Eye (tissue), 1 donor: ENCODE measurements at places on chromosomes 3 and 15.
A peak's percentile ranks its signal among the peaks of the same experiment; 100 is the strongest.

DNA sequence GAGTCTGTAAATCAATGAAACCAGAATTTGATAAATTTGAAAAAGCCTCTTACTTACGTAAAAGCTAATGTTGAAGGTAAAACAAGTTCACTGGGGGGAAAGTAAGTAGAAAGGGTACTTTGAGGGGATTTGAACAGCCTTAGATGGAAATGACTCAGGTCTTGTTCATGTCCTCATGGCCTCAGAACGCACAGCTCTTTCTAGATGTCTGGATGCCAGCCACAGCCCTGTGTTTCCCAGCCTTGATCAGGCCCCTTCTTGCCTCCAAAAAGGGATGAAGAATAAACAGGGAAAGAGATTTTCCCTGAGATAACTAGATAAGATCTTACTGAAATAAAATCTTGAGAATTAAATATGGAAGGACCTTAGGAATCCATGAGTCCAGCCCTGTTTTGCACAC lies 237.1 kb upstream of the GOLGA6L4 start:
- no peak for DNase-seq

DNA sequence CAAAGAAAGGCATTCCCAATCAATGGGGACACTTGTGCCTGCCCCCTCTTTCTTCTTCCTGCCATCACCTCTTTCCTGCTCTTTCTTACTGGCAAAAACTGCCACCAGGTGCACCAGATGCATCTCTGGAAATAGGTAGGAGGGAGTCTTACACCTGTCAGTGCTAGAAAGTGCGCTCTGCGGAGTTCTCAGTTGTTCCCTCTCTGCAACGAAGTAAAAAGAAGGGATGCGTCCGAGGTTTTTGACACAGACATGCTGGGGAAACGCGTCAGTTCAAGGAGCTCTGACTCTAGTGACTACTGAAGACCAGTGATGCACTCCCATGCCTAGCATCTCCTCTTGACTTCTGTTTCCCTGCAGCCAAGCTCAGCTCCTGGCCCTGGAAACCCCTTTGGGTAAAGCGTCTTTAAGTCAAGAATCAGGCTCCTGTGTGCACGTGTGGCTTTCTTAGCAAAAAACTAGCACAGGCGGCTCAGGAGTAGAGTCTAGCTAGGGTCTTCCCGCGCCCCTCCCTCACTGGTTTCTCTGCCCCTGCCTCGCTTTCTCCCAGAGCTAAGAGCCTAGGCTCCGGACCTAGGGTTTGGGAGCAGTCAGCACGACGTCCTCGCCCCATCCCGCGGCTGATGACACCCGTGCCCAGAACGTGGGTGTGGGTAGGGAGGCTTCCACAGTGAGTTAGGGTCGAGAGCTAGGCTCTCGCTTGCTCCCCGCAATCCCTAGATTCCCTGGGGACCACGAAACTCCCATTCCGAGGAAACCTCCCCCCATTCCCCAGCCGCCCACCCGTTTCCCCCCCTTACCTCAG lies 564 bp upstream of the GRM7 start:
- DNase-seq: peak; percentile 49

DNA sequence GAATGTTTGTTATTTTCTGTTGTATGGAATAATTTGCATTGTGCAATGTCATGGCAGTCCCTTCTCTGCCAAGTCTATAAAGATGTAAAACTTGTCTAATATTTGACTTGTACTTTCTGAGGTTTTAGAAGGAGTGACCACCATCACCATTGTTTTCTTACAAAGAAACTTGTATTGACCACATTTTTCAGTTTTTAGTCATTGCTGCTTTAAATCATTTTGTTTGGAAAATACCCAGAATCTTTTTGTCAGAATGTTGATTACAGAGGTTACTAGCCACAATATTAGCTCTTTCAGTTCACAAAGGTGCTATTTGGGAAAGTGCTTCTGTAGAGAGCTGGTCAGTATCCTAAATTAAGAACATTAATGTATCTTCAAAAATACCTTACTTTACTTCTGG lies 532.4 kb upstream of the GBE1 start:
- no peak for DNase-seq

- no peak for DNase-seq
These were observed 99.4 kb downstream of the RPL39L start for GRCh38 chr3:187039723-187040414.

GRCh38 chr3:45565342-45565741 lies 29.2 kb upstream of the LIMD1 start:
- DNase-seq: no peak

- DNase-seq: no peak
These were observed 83.7 kb downstream of the PLXNA1 start for GRCh38 chr3:127066635-127067034.

DNA sequence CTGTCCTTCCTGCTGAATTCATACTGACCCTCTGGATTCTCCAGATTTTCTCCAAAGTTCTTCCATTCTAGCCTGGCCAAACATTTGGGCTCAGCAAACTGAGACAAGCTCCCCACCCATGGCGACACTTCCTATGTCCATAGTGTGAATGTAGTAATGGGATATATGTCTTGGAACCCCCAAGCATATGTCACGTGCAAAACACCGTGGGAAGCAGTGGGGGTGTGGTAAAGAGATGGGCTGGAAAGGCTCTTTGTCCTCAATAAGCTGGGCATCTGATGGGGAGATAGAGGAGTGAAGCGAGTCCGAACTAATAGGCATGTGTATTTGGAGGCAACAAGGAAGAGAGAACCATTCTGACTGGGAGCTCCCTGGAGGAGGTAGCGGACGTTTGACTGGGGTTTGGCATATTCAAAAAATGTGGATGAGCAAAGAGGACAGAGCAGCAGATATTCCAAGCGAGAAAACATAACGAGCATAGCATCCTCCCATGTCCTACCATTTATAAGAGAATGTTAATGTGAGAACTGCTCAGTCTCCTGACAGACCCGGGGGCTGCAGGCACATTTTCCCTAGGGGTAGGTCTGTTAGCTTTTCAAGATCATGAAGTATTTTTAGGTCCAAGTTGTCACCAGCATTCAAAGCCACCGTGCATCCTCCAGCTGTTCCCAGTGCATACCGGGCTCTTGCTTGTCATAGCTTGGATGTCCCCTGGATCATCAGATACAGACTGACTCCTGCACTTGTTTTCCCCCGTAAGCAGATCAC lies 25.6 kb downstream of the TPM1 start:
- no peak for DNase-seq

DNA sequence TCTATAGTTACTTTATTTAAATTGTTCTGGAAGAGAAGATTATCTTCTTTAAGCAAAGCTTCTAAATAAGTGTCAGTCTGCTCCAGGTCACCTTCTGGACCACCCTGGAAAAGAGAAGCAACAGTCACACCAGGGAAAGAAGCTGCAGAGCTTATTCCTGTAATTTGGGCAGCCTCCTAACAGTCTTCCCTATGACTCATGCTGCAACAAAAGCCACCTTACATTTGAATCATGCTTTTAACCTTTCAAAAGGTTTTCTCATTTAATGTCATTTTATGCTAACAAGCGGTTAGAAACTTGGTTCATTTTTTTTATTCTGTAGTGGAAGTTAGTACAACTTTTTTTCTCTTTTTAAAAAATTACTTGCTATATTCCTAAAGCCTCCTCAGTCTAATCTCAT lies 5.3 kb upstream of the GUCA1C start:
- no peak for DNase-seq

DNA sequence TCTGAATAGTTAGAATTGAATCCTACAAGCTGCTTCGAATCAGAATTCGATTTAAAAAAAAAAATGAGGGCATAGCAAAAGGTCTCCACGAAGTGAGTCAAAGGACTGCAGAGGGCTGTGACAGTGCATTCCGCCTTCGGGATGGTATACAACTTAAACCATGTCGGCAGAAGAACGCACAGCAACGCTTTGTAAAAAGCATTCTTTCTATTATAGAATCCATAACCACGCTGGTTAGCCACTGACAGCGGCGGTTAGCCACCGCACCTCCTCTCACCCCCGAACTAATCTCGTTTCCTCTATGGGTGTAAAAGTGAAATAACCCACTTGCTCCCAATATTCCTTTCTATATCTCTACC lies 664 bp upstream of the PIK3CA start:
- no peak for DNase-seq

DNA sequence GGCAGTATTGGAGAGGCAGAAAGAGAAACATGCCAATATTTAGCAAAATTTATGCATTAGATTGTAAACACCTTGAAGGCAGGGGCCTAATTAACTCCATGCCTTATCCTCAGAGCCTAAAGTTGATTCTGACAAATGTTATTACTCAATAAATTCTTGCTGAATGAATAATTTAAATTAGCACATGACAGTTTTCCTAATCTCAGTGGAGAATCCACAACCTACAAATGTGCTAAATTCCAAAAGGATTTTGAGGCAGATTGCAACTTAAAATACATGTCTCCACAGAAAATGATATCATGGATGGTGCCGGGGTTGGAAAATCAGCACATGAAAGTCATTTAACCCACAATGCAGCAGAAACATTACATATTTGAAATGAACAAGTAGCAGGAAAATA lies 41.1 kb upstream of the NANOGP8 start:
- DNase-seq: no peak

- DNase-seq: peak; percentile 8
These were observed 8.1 kb upstream of the LRRC2 start for GRCh38 chr3:46574243-46574646.
